ENCODE measurements at places on chromosomes 2 and 18. TPM values are rescaled to one million over a fixed set of nuclear protein-coding genes. Genes with fewer than 3 reads are reported as not detected.

The BCL2 gene
- 0.42 TPM for total RNA-seq

The RAD51AP2 gene
- 0.11 TPM for total RNA-seq

The CNTNAP5 gene
- not detected for total RNA-seq

The RNF152 gene
- not detected for total RNA-seq

The EML6 gene
- 19.9 TPM for total RNA-seq

The MLPH gene
- not detected for total RNA-seq

The CCT7 gene
- 689 TPM for total RNA-seq

The SCYGR4 gene
- total RNA-seq, result not detected

The SLC16A14 gene
- not detected for total RNA-seq

The DTNA gene
- 12.1 TPM for total RNA-seq

The GREB1 gene
- total RNA-seq, result 61.2 TPM

The CRACDL gene
- total RNA-seq, result 0.15 TPM

The ATP5F1A gene
- 1,311 TPM for total RNA-seq

The C2orf80 gene
- not detected for total RNA-seq

The NTSR2 gene
- total RNA-seq, result not detected

The SULT1C4 gene
- total RNA-seq, result 1.3 TPM

The CCT4 gene
- 437 TPM for total RNA-seq

The PRADC1 gene
- total RNA-seq, result 37.2 TPM

The ANKRD29 gene
- total RNA-seq, result not detected

The ACYP2 gene
- 16.2 TPM for total RNA-seq

The PAX3 gene
- not detected for total RNA-seq

The ACMSD gene
- total RNA-seq, result not detected

The TBC1D8 gene
- 45.1 TPM for total RNA-seq

The GPR45 gene
- total RNA-seq, result not detected

The CHRND gene
- 0.10 TPM for total RNA-seq

Data from HepG2 (cell line).